ENCODE measurements at places on chromosomes 5 and 9. TPM values are rescaled to one million over a fixed set of nuclear protein-coding genes. Genes with fewer than 3 reads are reported as not detected.

DNA sequence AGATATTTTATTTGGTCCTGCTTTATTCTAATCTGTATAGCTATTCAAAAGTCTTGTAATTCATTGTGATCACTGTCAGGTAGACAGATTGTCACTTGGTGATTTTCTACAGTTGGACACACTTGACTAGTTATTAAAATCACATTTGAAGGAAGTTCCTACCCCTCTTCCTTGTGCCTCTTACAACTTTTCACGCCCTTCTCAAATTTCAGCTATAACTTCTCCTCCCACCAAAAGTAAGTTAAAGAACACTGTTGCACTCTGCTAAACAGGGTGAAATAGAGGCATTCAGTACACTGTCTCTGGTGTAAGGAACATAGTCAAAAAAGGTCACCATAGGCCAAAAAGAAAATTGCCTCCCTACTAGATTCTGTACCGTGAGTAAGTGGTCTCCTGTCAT lies 142.1 kb upstream of the POU5F2 start:
- DNase-seq, result no peak

DNA sequence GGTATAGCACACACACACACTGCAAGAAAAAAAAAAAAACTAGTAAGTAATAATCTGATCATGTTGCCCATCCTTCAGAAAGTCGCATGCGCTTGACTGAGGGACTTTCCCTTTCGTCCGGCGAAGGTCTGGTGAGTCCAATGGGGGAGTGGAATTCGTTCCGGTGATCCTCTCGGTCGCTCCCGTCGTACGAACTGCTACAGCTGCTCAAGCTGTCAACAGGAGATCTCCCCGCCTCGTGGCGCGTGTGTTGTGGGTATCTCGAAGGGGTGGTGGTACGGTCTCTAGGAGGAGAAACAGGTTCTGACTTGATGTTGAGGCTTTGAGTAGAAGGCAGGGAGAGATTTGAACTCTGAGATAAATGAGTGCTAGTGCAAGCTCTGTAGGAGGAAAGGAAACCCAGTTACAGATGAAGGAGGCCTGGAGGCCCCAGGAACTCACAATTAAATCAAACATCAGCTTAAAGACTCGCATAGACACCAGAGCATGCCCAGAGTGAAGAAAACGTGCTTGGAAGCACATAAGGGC lies 160.4 kb downstream of the MEF2C start:
- DNase-seq, result no peak

GRCh38 chr9:107348836-107349235 lies 65.8 kb downstream of the RAD23B start:
- DNase-seq, result no peak

The FOXD4 gene
- total RNA-seq, result 0.99 TPM

DNA sequence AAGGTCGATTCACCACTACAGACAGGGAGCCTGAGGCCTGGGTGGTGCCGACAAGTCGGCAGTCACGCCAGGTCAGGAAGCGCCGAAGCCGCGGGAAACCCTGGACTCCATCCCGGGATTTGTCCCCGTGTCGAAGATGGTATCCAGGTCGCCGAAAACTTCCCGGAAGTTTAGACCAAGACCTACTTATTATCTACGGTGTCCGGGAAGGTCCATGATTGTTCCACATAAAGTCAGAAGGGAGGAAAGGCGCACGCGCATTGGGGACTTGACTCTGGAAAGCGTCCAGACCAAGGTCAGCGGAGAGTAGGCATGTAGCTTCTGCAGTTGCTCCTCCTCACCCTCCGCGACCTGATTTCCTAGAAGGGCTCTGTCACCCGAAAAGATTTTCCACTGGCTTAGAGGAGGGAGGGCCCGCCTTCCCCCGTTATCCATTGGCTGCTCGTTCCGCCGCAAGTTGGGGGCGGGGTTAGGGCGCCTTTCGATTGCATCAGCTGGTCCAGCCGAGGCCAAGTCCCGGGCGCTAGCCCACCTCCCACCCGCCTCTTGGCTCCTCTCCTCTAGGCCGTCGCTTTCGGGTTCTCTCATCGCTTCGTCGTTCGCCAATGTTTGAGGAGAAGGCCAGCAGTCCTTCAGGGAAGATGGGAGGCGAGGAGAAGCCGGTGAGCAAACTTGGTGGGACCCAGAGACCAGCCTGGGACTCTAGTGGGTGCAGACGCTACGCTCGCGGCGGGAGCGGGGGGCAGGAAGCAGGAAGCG lies at the start of gene TARS1:
Gene TARS1, plus strand, starts transcription at position 484 of the 759 bp plus-strand sequence. Its CDS starts 122 bp downstream, at position 606.
- peak; percentile 99 for DNase-seq

Data from body of pancreas (tissue), 4 donors.